Neuronal stem cell (in vitro differentiated cells): ENCODE measurements at places on chromosomes 13 and 19.
A peak's percentile ranks its signal among the peaks of the same experiment; 100 is the strongest.

DNA sequence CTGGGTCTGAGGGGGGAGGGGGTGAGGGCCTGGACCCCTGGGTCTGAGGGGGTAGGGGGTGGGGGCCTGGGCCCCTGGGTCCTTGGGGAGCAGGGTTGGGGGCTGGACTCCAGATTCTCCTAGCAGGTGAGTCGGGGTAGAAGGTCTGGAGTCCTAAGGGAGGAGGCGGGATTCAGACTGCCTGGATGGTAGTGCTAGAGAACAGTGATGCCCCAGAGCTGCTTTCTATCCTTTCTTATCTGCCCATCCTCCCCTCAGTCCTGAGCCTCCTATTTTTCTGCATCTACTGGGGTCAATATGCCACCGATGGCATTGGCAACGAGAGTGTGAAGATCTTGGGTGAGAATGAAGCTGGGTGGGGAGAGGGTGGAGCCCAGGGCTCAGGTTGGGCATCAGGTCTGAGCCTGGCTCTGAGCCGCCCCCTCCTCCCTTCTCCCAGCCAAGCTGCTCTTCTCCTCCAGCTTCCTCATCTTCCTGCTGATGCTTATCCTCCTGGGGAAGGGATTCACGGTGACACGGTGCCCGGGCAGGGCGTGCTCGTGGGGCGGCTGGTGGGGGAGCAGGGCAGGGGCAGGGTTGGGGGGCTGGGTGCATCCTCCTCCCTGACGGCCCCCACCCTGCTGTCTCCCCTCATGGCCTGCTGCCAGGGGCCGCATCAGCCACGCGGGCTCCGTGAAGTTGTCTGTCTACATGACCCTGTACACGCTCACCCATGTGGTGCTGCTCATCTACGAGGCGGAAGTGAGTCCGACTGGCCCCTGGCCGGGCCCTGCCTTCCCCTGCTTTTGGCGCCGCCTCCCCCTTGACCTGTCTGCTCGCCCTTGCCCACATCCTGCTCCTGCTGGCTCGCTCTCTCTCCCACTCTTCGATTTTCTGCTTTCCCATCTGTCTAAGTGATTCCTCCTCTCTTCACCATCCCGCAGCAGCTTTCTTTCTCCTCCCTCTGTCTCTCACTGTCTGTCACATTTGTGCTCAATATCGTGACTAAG is 3.4 kb downstream of the TMEM145 start:
- no peaks in the 10 kb centered on the region for H3K27me3 ChIP-seq
- no peak overlapping the region for H3K27ac ChIP-seq
- DNase-seq = no peak
- H3K4me3 ChIP-seq = no peak overlapping the region
- peaks cover 8% of the 10 kb centered on the region for H3K4me1 ChIP-seq
- H3K36me3 ChIP-seq = no peaks in the 10 kb centered on the region

- H3K27ac ChIP-seq = no peak overlapping the region
- H3K4me1 ChIP-seq = no peaks in the 10 kb centered on the region
- no peaks in the 10 kb centered on the region for H3K27me3 ChIP-seq
- H3K36me3 ChIP-seq = no peaks in the 10 kb centered on the region
- DNase-seq = no peak
Observed at GRCh38 chr13:42380420-42381164, 108.6 kb downstream of the AKAP11 start.

GRCh38 chr19:55368701-55369563 is 1.3 kb downstream of the IL11 start:
- H3K27me3 ChIP-seq = peaks cover 37% of the 10 kb centered on the region
- H3K27ac ChIP-seq = no peak overlapping the region
- H3K36me3 ChIP-seq = no peaks in the 10 kb centered on the region
- no peak for DNase-seq
- H3K4me3 ChIP-seq = peak overlapping the region; percentile 15

DNA sequence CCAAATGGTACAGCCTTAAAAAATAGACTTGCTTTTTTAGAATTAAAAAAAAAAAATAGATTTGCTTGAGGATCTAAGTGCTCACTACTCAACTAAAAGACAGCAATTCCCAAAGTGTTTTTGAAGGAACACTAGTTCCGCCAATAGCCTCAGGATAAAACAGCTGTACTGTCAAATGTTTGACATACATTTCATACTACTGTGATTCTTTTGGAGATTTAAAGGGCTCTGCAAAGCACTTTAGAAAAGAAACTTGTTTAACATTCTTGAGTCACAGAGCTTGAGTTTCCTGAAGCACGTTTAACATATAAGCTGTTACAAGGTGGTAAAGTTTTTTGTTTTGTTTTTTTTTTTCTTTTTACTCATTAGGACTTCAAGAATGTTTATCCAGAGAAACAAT is 23.1 kb upstream of the KLF5 start:
- no peak overlapping the region for H3K27ac ChIP-seq
- DNase-seq = no peak
- H3K36me3 ChIP-seq = no peaks in the 10 kb centered on the region
- H3K4me3 ChIP-seq = no peak overlapping the region

GRCh38 chr13:47100214-47100853 is 203.5 kb upstream of the HTR2A start:
- H3K27me3 ChIP-seq = no peaks in the 10 kb centered on the region
- no peaks in the 10 kb centered on the region for H3K4me1 ChIP-seq
- no peak overlapping the region for H3K4me3 ChIP-seq
- DNase-seq = no peak
